NCI-H2227 treated with DMSO at 0.1 percent for 48 hours (cell line): ENCODE measurements at places on chromosomes 5 and 9.

GRCh38 chr5:177310757-177311391, 824 bp downstream of the MXD3 start:
- DNase-seq, result no peak

- no peak for DNase-seq
Observed at GRCh38 chr5:1488882-1489680, 34.7 kb downstream of the LPCAT1 start.

- DNase-seq, result no peak
Observed at GRCh38 chr5:134511796-134512660, 13.4 kb upstream of the JADE2 start.

DNA sequence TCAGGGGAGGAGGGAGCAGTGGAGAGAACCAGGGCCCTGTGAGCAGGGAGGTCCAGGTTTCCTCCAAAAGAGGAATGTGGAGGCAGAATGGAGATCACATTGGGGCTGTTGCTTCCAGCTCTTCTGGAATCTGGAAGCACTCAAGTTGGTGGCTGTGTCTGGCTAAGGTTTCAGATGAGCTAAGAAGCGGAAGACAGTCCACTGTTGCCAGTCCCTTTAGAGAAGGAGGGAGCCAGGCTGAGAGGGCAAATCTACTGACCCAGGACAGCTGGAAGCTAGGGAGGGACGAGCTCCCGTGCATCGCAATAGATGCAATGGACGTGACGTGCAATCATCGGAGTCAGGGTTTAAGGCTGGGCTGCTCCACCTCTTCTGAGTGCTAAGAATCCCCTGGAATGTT, 71.2 kb downstream of the TENT4A start:
- DNase-seq, result no peak

DNA sequence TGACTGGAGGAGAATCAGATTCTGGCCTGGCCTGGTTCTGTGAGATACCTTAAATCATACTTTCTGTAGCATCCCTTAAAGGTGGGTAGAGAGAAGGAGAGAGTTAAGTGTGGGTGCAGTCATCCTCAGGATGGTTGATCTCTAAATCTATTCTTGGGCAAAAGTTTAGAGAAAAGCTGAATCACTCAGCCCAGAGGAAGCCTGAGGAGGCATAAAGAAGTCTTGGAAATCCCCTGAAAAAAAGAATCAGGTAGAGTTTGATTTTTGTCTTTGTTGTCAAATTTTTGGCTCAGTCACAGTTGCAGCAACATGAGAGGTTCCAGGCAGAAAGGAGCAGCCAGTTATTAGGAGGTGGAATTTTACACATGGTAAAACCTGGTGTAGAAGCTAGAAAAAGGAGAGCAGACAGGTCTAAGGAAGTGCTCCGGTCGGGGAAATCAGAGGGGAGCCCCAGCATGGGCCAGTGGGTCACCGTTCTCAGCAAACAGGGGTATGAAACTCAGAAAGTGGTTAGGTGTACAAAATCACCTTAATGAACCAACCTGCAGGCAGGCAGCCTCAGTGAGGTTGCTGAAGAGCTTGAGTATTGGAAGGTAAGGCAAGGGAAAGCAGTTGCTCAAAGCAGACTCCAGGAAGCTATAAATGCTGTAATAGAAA, 116.2 kb upstream of the CNTLN start:
- no peak for DNase-seq
